ENCODE measurements at places on chromosomes 7 and 10.

GRCh38 chr7:87119581-87119980, 32.7 kb upstream of the DMTF1 start:
- DNase-seq = no peak

- no peak for DNase-seq
These were observed 21.4 kb upstream of the SLIT1 start for GRCh38 chr10:97207131-97207530.

DNA sequence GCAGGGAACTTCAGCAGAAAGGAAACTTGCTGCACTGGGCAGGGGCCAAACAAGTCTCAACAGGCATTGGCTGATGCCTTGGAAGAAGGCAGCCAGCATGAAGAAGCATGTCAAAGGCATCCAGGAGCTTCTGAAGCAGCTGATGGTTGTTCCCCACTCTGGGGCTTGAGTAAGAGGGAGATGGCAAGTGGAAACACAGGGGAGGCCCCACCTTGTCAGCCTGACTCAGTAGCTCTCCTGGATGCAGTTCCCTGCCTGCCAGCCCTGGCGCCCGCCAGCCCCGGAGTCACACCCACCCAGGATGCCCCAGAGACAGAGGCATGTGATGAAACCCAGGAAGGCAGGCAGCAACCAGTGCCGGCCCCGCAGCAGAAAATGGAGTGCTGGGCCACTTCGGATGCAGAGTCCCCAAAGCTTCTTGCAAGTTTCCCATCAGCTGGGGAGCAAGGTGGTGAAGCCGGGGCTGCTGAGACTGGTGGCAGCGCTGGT, 96.5 kb downstream of the TACC2 start:
- no peak for DNase-seq

GRCh38 chr7:99449326-99449725, 10.6 kb downstream of the CPSF4 start:
- DNase-seq = no peak

GRCh38 chr10:100186253-100187212, 704 bp upstream of the ERLIN1 start:
- peak; percentile 51 for DNase-seq

GRCh38 chr7:107172276-107173032, 3.7 kb downstream of the HBP1 start:
- no peak for DNase-seq

DNA sequence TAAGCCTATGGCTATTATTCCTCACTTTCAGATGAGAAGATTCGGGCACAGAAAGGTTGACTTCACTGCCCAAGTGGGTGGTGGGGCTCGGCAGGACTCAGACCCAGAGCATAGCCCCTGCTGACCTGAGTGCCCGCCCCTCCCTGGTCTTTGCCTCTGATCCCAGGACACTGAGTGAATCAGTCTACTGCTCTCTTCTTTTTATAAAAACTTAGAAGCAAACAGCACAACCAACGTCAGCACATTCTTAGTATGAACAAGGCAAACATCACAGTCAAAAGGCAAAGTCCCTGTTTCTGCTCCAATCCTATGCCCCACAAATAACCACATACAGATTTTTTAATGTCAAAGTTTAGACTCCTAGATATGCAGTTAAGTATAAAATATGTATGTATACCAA, 237.8 kb downstream of the ZMYND11 start:
- DNase-seq = no peak

GRCh38 chr7:27172823-27173510, 1.2 kb downstream of the HOXA10 start:
- no peak for DNase-seq

DNA sequence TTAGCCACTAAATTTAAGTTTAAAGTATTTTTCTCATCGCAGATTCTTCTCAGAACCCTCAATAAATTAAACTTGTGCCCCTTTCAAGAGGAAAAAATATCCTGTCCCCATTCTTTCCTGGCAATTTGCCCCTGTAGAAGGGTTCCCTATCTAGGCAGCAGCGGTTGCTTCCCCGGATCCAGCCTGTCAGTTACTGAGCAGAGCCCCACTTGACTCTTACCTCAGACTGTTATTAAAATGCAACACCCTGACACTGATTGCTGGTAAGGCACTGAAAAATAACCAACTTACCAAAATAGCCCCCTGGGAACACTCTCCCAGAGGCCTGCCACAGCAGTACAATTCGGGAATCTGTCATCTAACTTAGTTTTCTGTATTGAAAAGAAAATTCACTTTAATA, 13.9 kb downstream of the LMTK2 start:
- DNase-seq = no peak

DNA sequence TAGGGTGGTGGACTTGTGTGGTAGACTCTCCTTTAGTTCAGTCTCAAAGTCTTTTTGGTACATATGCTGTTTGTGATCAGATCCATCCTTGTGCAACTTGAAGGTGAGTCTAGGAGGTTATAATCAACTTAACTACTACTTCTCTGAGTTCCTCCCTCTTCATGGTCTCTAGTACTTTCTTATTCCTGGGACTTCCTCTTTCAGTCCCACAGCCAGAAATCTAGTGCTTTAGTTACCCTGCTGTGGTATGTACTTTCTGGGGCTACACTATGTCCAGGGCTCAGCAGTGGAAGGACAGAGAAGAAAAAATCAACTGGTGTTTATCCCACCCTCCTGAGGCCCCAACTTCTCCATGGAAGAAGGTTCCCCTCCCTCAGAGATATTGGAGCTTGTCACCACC, 19.4 kb upstream of the ATAD1 start:
- DNase-seq = peak; percentile 45

DNA sequence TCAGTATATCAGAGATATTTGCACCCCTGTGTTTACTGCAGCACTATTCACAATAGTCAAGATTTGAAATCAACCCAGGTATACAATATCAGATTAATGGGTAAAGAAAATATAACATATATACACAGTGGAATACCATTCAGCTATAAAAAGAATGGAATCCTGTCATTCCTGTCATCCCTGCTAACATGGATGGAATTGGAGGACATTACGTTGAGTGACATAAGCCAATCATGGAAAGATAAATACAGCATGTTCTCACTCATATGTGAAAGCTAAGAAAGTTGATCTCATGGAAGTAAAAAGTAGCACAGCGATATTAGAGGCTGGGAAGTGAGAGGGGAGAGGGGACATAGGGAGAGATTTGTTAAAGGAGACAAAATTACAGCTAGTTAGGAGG, 171.0 kb downstream of the ARL5B start:
- no peak for DNase-seq

- DNase-seq = no peak
These were observed 15.7 kb downstream of the PKD1L1 start for GRCh38 chr7:47932466-47933037.

DNA sequence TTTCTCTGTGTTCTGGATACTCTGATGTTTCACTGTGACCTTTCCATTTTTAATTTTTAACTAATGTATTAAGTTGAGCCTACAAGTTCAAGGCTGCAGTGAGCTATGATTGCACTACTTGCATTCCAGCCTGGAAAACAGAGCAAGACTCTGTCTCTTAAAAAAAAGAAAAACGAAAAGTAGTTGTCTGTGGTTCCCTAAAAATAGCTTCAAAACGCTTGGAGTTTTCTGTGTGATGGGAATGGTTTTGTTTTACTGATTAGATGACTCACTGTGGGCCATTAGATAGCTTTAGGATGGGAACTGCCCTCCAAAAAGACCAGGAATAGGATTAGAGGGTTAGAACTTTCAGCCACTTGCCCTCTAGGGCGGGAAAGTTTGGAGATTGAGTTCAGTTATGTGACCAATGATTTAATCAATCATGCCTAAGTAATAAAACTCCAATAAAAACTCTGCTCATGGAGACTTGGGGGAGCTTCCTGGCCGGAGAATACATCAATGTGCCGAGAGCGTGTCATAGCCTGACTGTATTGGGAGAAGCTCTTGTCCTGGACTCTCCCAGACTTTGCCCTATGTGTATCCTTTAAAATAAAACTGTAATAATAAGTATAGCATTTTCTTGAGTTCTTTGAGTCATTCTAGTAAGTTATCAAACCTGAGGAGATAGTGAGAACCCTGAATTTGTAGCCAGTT, 147.1 kb downstream of the LYZL1 start:
- no peak for DNase-seq

- no peak for DNase-seq
These were observed 565.9 kb upstream of the NRG3 start for GRCh38 chr10:81309041-81309552.

GRCh38 chr10:99941942-99942820, 67.6 kb downstream of the DNMBP start:
- DNase-seq = no peak

DNA sequence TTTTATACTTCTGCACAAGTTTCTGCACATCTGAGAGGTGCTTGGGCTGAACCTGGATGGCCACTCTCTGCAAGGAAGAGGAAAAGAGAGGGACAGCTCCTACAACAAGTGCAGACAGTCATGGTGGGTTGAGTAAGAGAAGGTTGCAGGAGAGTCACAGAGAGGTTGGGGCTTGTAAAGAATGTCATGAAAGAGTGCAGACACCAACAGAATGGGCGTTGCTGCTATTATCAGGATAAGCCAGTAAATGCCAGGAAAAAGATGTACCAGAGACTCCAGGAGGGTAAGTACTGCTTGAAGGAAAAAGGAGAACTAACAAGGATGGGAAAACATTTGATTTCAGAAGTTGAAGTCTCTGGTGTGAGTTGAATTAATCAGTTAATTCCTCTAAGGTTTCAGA, 77.8 kb upstream of the NRP1 start:
- DNase-seq = peak; percentile 23

GRCh38 chr10:90842725-90843124, 15.1 kb downstream of the HTR7 start:
- DNase-seq = peak; percentile 65

DNA sequence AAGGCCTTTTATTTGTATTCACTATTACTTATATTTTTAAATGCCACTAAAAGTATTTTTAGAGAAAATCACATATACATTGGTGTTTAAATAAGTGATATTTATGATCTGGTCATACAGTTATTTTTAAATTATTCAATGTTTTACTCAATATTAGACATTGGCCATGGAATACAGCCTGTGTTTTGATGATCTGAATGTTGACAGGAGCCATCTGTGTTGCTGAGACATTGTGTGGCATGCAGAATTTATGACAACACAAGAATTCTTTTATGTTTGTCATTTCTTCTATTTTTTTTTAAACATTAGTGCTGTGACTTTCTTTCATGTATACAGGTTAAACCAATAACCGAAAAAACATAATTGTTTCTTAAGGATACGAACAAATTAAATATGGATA, 156.2 kb downstream of the CCSER2 start:
- no peak for DNase-seq

GRCh38 chr7:156829669-156830336, 63.2 kb downstream of the LMBR1 start:
- no peak for DNase-seq

- no peak for DNase-seq
These were observed 493 bp downstream of the ZMIZ2 start for GRCh38 chr7:44748948-44749731.

GRCh38 chr10:89369156-89370105, 8.4 kb upstream of the IFIT1B start:
- peak; percentile 54 for DNase-seq

DNA sequence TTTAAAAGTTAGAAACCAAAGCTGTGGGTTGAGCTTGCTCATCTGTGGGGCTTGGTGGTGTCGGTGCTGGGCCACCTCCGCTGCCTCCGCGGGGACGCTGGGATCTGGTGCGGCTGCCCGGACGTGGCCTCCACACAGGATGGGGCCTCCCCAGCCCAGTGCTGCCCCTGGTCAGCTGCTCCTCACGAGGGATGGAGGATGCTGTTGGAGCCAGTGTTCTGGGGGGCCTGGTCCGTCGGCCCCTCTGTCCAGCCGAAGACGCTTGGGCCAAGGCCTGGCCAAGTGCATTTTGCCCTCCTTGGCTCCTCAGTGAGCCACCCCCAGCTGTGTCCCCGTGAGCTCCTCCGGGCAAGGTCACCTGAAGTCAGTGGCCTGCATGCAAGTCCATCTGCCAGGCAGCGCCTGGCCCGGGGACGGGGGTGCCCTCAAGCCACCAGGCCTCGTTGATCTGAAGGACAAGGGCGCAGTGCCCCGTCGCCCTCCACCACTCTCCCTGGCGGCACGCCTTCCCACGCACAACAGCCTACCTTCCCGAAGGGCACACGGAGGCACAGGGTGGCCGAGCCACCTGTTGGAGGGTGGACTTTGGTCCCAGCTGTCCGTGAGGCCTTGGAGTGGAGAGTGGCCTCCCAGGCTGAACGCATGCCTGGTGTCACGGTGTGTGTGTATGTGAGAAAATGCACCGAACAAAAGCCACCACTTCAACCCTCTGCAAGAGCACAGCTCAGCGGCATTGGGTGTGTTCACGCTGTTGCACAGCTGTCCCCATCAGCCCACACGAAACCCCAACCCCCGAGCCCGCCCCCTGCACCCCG, 27.3 kb downstream of the KNDC1 start:
- no peak for DNase-seq

DNA sequence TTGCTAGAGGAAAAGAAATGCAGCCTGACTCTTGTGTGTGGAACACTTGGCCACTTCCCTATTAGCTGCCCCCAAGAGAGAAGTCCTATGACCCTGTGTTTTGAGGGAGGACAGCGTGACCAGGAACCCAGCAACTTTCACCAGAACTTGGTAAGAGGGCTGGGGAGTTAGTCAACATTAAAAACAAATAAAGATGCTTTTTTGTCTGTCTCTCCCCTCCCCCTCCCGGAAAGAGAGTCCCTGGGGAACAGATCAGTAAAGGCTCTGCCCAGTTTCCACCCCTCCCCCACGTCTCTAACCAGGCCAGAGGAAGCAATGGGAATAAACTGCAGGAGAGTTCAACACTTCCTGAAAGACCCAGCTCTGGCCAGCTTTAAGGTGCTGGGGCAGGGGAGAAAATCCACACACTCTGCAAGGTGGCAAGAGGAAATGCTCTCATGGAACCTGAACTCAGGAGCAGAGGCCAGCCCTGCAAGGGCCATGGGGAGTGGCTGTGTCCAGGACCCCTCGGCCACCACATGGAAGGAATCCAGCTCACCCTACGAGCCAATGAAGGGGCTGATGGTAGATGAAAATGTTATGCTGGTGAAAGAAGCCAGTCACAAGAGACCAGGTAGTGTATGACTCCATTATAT, 21.5 kb downstream of the SH3PXD2A start:
- peak; percentile 85 for DNase-seq

- no peak for DNase-seq
These were observed 16.8 kb upstream of the TES start for GRCh38 chr7:116193329-116194087.

DNA sequence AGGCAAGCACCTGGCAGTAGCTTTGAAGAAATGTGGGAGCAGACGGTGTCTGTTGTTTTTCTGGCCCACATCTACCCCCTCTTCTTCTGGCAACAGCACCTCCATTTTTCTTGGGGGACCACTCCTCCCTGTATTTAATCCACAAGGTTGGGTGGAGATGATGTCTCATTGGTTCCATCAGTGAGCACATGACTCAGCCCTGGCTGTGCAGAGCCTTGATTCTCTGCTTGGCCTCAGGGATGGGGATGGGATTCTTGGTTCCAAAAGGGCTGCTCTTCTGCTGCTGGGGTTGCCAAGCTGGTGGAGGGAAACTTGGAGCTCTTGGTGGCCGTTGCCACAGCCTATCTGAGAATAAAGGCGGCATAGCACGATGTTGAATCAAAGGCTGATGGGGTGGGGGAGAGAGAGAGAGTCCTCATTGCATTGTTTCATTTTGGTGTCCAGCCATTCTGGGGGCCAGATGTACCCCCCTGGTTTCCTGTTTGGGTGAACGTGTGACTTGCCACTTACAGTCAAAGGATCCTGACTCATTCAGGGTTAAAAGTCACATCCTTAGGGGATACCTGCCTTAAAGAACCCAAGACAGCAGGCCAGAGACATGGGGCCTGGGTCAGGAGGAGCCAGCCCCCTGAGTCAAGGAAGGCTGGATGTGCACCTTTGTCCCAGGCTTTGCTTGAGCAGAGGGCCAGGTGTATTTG, 25.9 kb downstream of the GRK5 start:
- no peak for DNase-seq

Data from suppressor macrophage (primary cell).